ENCODE measurements at places on chromosomes 5 and 9.

DNA sequence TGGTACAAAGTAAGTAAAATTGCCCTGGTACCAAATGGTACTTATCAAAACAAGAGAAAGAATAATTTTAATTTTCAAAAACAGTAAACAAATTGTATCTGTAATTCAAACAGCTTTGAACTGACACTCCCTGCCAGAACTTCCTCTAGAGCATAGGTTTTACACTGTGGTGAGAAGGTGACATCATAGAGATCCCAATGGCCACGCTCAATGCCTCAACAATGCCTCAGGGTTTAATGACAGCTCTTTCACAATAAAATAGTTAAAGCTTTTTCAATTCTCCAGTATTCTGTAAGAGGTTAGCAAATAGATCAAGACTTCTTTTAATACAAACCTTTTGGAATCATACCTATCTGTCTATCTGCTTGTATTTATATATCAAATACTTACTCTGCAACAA, 437.1 kb downstream of the PRR16 start:
- DNase-seq: no peak

DNA sequence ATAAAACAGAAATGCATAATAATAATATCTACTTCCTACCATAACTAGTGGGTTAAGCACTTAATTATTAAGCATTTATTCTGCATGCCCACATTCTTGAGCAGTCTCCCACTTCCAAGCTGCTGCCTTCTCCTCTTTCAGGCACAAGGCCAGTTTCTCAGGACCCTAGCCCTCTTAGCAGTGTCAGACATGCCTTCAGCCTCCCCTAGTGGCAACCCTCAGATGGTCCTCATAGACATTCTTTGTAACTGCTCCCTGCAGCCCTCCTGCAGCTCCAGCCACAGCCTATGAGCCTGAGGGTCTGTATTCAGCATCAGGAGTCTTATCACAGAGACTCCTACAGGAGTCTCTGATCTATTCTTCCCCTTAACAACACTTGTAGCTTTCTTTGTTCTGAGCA, 3.9 kb downstream of the IL9 start:
- no peak for DNase-seq

DNA sequence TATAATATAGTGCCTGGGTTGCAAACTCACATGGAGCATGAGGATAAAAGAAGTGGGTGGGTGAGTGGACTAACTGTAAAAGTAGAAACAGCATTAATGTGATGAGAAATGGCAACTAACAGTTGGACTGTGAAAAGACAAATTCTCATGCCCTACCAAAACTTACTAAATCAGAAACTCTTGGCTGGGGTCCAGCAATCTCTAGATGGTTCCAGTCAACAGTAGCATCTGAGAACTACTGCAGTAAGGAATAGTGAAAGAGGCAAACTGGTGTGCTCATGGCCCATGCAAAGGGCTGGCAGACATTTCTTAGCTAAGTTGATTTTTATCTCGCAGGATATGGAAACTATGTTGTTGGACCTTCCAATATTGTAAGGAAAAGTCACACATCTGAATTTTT, 150.3 kb downstream of the PIK3R1 start:
- DNase-seq: no peak

DNA sequence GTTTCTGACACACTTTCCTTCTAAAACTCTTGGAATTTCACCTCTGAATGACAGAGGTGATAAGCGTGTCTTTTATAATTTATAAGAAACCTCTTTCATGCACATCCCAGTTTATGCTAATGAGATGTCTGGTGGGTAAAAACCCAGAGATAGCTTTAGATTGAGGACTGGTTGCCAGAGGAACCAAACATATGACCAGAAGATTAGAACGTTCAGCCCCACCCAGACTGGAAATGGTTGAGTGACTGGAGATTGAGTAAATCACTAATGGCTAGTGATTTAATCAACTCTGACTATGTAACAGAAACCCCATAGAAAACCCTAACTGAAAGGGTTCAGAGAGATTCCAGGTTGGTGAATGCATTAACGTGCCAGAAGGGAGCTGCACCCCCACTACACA, 69.2 kb downstream of the CDH18 start:
- DNase-seq: no peak

- no peak for DNase-seq
Measured at GRCh38 chr9:133873461-133873891, 118.6 kb downstream of the VAV2 start.

DNA sequence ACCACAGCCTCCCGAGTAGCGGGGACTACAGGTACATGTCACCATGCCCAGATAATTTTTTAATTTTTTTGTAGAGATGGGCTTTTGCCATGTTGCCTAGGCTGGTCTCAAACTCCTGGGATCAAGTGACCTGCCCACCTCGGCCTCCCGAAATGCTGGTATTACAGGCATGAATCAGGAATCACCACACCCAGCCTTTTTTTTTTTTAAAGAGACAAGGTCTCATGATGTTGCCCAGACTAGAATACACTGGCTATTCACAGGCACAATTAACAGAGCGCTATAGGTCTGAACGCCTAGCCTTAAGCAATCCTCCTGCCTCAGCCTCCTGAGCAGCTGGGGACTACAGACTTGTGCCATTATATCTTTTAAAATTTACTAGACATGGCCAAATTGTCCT, 36.1 kb downstream of the GEMIN5 start:
- DNase-seq: no peak

DNA sequence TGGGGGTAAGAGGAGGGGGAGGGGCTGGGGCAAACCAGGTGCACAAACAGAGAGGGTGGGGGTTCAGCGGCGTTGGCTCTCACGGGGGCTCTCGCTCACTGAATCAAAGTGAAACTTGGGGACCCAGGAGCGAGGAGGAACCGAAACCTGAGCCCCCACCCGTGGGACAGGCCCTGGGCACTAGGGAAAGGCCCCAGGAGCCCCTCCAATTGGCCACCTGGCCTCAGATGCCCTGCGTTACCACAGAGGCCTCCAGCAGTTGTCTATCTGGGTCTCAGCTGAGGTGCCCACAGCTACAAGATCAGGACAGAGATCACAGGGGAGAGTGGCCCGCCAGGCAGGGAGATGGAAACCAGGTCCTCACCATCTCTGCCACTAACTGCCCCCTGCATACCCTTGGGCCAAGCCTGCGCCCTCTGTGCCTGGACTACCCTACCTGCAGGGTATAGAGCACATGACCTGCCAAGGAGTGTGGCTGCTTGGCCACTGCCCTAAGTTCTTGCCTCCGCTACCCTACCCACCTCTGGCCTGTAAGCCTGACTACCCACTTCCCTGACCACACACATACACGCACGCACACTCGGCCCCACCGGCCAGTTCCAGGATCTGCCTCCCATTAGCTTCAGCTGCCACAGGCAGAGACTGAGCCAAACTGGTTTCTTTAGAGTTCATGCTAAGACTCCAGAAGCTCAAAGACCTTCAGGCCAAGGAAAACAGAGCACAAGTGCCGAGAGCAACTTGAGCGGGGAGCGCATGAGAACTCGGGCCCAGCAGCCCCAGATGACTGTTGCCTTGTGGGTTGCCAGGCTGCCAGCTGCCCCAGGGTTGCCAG, 39.9 kb downstream of the PAX5 start:
- no peak for DNase-seq

DNA sequence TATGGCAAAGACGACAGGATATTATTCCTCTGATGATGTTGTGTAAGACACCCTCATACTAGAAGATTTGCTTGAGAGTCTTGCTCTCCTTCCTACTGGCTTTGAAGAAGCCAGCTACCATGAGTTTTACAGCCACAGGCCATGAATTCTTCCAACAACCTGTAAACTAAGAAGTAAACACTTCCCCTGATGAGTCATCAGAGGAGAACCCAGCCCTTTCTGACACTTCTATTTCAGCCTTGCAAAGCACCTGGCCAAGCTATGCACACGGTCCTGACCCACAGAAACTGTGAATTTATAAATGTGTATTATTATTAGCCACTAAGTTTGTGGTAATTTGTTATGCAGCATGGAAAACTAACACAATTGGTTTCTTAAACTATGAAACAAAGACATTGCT, 288.8 kb upstream of the ADAMTSL1 start:
- no peak for DNase-seq

GRCh38 chr5:149902177-149902576, 42.4 kb downstream of the PDE6A start:
- no peak for DNase-seq

Measured in stimulated activated CD4-positive, alpha-beta T cell treated with anti-CD3 and anti-CD28 coated beads, Interleukin-1b, Interleukin-23, amount 100 ng/mL, for 24 hours (primary cell).